ENCODE measurements at places on chromosomes 16 and 17.

DNA sequence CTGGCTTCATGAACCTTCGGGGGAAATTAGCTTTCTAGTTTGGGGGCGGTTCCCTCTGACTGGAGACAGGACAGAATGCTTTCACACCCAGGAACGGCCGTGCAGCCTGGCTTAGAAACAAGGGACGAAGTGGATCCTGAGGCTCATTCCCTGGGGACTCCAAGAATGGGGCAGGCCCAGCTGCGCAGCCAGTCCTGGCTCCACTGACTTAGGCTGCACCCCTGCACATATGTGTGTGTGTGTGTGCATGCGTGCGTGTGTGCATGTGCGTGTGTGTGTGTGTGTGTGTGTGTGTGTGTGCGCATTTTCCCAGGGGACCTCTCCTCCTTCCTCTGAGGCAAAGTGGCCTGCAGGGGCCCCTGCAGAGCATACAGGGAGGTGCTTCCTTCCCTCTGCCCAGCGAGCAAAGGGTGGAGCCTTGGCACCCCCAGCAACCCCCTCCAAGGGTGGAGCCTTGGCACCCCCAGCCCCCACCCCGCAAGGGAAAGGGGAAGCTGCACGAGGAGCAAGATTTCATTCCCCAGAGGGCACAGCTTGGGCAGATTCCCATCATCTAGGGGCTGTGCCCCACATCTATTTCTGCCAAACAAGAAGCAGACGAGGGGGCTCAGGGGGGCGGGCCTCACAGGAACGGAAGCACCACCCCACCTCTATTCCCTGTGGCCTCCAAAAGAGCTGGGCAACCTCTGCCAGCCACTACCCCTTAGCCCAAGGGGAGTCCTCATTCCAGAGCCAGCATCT is 97.6 kb upstream of the CBX4 start:
- DNase-seq, result peak; percentile 50

DNA sequence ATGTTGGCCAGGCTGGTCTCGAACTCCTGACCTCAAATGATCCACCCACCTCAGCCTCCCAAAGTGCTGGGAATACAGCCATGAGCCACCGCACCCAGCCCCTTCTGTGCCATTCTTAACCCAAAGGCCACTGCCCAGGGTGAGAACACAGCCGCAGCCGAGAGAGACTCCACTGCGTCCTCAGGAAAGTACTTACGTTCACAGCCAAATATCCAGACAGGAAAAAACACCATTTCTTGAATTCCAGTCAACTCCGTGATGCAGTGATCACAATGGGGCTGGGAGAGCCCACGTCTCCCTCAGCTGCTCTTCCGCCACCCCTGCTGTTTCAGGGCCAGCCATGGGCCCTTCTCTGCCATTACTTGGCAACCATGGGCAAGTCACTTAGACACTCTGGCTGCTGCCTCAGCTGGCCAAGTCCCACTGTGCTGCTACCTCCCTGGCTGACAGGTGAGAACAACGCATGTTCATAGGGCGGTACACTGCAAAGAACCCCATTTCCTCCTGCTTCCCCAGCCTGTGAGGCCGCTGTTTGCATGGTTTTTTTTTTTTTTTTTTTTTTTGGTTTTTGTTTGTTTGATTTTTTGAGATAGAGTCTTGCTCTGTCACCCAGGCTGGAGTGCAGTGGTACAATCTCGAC is 4.3 kb downstream of the CDIP1 start:
- no peak for DNase-seq

GRCh38 chr16:86508028-86508946 is 2.0 kb upstream of the FOXF1 start:
- no peak for DNase-seq

DNA sequence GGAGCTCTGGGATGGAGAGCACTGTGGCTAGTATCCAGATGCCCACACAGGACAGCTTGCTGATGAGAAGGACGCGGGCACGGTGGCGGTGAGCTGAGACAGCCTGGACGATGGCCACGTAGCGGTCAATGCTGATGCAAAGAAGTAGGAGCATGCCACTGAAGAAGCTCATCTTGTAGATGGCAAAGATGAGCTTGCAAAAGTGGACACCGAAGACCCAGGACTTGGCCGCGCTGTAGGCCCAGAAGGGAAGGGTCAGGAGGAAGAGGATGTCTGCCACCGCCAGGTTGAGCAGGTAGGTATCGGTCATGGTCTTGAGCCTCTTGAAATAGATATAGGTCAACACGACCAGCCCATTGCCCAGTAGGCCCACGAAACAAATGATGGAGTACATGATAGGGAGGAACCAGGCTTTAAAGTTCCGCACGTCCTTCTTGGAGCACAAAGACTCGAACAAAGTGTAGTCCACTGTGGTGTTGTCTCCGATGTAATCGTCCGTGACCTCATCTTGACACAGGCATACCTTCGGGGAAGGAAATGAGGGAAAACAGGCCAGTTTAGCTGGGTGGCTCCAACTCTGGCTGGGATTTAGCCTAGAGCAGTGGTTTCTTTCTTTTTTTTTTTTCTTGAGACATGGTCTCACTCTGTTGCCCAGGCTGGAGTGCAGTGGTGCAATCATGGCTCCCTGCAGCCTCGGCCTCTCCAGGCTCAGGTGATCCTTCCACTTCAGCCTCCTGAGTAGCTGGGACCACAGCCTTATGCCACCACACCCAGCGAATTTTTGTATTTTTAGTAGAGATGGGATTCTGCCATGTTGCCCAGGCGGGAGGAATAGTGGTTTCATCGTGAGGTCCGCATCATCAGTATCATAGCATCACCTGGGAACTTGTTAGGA is 9.7 kb downstream of the CCR7 start:
- no peak for DNase-seq

DNA sequence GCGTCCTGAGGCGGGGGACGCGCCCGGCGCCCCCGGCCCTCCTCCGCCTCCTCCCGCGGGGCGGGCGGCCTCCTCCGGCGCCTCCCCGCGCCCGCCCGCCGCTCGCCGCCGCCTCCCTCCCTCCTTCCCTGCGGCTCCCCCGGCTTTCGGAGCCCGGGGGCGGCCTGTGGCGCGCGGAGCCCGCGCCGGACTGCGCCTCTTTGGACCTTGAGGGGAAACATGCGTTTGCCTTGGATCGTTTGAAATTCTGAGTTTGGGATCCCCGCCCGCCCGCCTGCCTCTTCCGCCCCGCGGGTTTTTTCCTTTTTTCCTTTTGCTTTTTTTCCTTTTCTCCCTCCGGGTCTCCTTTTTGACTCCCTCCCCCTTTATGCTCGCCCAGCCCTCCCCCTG is 390 bp downstream of the ZNRF1 start:
- peak; percentile 67 for DNase-seq

GRCh38 chr16:68972720-68973119 is 129.4 kb downstream of the TANGO6 start:
- peak; percentile 69 for DNase-seq

DNA sequence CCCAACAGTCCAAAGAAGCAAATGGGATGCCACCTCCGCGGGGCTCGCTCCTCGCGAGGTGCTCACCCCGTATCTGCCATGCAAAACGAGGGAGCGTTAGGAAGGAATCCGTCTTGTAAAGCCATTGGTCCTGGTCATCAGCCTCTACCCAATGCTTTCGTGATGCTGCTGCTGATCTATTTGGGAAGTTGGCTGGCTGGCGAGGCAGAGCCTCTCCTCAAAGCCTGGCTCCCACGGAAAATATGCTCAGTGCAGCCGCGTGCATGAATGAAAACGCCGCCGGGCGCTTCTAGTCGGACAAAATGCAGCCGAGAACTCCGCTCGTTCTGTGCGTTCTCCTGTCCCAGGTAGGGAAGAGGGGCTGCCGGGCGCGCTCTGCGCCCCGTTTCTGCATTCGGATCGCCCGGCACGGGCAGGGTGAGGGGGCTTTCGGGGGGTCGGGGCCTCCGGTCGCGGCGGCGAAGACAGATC is at the start of gene CDH13:
Gene CDH13 (plus strand): TSS at position 179 of the 471 bp plus-strand sequence.
- peak; percentile 36 for DNase-seq
